Cerebellar nuclear complex (tissue), 1 donor: ENCODE measurements at places on chromosomes 4 and X.

DNA sequence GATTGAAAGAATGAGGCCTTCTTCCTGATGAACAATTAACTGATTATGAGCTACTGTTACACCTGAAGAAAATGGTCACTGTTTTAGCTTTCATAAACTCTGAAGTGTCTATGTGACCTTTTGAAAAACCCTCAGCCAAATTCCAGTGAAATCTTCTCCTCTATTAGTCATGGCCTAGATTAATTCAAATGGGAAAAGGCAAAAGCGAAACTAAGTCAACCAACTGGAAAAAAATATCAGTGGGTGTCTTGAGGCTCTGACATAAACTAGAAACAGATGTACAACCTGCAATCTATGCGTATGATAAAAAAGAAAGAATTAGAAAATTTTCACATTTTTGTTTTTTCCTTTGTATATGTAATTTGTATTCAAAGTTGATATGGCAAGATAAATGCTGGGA, 169.4 kb upstream of the BANK1 start:
- no peak for DNase-seq

DNA sequence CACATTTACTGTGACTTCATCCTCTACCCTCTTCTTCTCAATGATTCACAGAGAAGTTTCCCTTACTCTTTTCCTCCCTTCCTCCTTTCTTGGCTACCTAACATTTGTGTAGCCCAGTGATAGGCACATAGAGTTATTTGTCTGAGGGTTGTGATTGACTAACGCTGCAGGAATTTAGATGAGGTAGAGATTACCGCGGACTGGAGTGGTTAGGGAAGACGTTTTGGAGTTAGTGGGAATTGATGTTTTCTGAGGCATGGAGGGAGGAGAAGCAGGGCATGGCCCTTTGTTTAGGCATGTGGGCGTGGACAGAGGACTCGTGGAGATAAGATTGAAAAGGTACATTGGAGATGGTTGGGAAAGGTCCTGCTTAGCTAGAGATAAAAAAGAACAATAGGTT, 246.7 kb downstream of the GPAT3 start:
- no peak for DNase-seq

- no peak for DNase-seq
Measured at GRCh38 chrX:3226087-3226486, 120.4 kb downstream of the MXRA5 start.

GRCh38 chr4:142893012-142893411, 46.9 kb upstream of the INPP4B start:
- no peak for DNase-seq
